Sigmoid colon (tissue), 7 donors: ENCODE measurements at places on chromosomes 12 and 14. TPM values are rescaled to one million over a fixed set of nuclear protein-coding genes. Genes with fewer than 3 reads are reported as not detected.

GRCh38 chr12:7695566-7696197, at the start of gene GDF3:
GDF3 (minus strand) TSS chr12:7695775; CDS start chr12:7695728, 47 bp downstream.
- no peak for DNase-seq
- H3K4me3 ChIP-seq, result no peak within 1 kb of the TSS
- no peak within 1 kb of the TSS for H3K27ac ChIP-seq

- H3K36me3 ChIP-seq, result no peaks in the 10 kb centered on the region
- DNase-seq, result no peak
- no peaks in the 10 kb centered on the region for H3K27me3 ChIP-seq
- no peak overlapping the region for H3K4me3 ChIP-seq
- H3K4me1 ChIP-seq, result peaks cover 49% of the 10 kb centered on the region
- H3K27ac ChIP-seq, result peak overlapping the region; percentile 76
These were observed 127.4 kb downstream of the CALM1 start for GRCh38 chr14:90523961-90524875.

DNA sequence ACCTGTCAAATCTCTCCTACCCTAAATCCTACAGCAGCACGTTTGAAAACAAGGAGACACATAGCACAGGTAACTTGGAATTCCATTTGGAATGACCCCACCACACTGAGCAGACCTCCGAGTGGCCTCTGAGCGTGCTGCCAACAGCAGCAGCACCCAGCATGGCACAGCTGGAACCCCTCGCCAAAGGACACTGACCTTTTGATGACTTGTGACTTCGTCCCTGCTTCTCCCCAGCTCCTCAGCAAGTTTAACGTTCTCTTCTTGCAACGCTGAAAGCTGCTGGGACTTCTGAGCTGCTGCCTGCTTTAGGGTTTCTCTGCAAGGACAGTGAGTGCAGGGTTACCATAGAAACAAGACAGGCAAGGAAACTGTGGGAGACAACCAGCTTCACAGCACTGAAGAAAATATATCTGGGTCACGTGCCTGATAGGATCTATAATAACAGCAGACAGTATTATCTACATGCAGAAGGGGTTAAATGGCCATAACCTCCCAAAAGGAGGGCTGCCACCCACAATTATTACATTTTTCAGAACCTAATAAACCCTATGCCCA, 43.3 kb upstream of the VPS33A start:
- no peaks in the 10 kb centered on the region for H3K27me3 ChIP-seq
- H3K27ac ChIP-seq, result no peak overlapping the region

TGFB3 gene
- 7.8 TPM for polyA plus RNA-seq

DNA sequence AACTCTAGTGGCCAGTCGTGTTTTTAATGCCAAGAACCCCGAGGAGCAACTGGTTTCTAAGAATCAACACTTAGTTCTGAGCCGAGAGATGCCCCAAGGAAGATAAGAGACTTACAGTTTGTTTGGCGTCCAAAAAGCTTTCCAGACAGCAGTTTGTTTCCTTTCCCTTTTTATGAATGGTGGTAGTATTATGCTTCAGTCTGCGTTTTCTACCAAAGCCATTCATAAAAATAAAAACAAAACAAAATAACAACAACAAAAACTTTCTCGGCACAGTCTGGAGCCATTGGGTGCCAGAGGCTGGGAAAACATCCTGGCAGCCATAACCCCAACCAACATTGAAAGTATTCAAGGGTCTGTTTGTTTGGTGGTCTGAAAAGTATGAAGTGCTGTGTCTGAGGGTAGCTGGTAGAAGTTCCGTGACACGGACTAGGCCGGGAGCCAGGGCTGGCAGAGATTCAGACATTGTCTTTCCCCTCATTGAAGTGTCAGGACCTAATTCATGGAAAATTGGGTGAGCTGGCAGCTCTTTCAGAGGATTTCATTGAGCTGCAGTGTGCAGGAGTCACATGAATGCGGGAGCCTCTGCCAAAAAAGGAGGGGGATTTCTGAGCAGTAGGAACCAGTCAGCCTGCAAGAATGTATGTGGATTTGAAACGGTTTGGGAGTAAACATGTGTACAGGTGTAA, 124.2 kb downstream of the HMGA2 start:
- peak; percentile 75 for DNase-seq
- H3K4me3 ChIP-seq, result no peak overlapping the region
- no peaks in the 10 kb centered on the region for H3K27me3 ChIP-seq

GRCh38 chr14:24307575-24308341, at the start of gene CIDEB:
CIDEB (minus strand) TSS chr14:24307977; CDS start chr14:24307858, 119 bp downstream.
- H3K4me1 ChIP-seq, result no peaks in the 10 kb centered on the region
- no peak within 1 kb of the TSS for H3K27ac ChIP-seq
- no peak within 1 kb of the TSS for H3K4me3 ChIP-seq

DNA sequence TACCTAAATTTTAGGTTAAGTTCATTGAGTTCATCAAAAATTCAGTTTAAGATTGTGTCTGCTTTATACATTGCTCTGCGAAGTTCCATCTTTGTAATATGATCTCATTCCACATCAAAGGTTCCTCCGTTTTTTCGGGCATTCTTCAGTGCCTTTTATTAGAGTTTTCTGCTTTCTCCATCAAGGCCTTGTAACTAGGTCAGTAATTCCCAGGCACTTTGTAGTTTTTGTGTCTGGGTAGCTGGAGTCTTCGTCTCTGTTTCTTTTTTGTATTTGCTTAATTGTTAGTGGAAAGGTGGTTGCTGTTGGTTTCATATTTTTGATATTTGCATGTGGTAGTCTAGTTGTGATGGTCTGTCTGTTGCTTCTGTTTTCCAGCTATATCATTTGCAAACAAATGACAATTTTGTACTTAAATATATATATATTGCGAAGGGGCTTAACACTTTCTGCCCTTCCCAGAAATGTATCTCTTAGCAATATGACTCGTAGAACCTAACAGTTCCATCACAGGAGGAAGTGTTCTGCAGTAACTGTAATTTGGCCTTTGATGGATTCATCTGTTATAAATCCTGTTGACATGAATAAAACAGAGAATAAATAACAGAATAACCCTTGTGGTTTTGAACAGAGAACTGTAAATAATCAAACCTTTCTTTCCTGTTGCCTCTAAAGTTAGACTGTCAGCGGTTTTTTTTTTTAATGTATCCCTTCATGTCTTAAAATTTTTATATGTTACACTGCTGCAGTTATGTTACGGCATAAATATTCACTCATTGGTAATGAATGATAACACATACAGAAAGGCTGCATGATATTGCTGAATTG, 88.4 kb upstream of the DYNC1H1 start:
- no peaks in the 10 kb centered on the region for H3K36me3 ChIP-seq
- no peak for DNase-seq
- no peaks in the 10 kb centered on the region for H3K27me3 ChIP-seq
- H3K4me3 ChIP-seq, result no peak overlapping the region
- H3K4me1 ChIP-seq, result peaks cover 56% of the 10 kb centered on the region

DNA sequence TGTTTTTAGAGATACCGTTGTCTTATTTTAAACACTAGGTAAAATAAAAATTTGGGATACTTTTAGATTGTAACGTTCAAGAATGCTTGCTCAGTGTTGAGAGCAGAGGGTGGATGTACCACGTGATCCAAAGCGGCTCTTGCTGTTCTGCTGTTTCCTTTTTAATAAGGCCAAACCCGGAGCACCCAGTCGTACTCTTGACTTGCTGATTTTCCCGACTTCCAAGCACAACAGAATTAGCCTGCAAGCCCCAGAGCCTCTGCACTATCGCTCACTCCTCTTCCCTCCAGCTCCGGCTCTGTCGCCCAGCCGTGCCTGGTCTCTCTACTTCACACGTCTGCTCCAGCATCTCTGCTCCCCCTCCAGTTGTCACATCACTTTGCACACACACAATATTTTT, 77.3 kb downstream of the EMP1 start:
- no peak overlapping the region for H3K27ac ChIP-seq
- H3K27me3 ChIP-seq, result no peaks in the 10 kb centered on the region
- H3K4me1 ChIP-seq, result no peaks in the 10 kb centered on the region
- no peak for DNase-seq

BICD1 gene
- polyA plus RNA-seq, result 5.8 TPM

INSM2 gene
- not detected for polyA plus RNA-seq

IL31 gene
- not detected for polyA plus RNA-seq

ING4 gene
- 42.5 TPM for polyA plus RNA-seq

DCN gene
- 380 TPM for polyA plus RNA-seq

DNA sequence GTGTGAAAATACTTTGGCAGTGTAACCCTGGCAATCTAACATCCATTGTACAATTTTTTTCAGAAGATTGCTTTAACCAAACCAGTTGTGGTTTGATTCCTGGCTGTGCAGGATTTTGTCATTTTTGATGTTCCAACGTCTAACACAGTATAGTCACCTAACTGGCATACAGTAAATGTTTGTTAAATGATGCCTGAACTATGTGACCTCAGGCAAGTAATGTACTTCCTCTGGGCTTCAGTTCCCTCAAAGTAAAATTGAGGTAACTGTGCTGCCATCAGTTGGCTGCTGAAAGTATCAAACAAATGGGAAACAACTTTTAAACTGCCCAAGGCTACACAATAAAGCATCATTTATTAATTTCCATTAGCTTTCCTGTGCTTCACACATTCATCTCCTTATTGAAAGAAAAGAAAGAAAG, 4.3 kb downstream of the TM7SF3 start:
- H3K27ac ChIP-seq, result no peak overlapping the region
- no peaks in the 10 kb centered on the region for H3K4me1 ChIP-seq
- H3K36me3 ChIP-seq, result no peaks in the 10 kb centered on the region
- H3K27me3 ChIP-seq, result no peaks in the 10 kb centered on the region

GRCh38 chr14:85534458-85535293, 4.7 kb downstream of the FLRT2 start:
- H3K36me3 ChIP-seq, result no peaks in the 10 kb centered on the region
- peaks cover 49% of the 10 kb centered on the region for H3K4me1 ChIP-seq
- H3K27ac ChIP-seq, result peak overlapping the region; percentile 61
- DNase-seq, result no peak

GRCh38 chr12:68479261-68479895, 131.3 kb upstream of the RAP1B start:
- no peaks in the 10 kb centered on the region for H3K36me3 ChIP-seq
- peaks cover 20% of the 10 kb centered on the region for H3K4me1 ChIP-seq
- H3K27ac ChIP-seq, result peak overlapping the region; percentile 73

ARHGEF25 gene
- polyA plus RNA-seq, result 5.8 TPM

DNA sequence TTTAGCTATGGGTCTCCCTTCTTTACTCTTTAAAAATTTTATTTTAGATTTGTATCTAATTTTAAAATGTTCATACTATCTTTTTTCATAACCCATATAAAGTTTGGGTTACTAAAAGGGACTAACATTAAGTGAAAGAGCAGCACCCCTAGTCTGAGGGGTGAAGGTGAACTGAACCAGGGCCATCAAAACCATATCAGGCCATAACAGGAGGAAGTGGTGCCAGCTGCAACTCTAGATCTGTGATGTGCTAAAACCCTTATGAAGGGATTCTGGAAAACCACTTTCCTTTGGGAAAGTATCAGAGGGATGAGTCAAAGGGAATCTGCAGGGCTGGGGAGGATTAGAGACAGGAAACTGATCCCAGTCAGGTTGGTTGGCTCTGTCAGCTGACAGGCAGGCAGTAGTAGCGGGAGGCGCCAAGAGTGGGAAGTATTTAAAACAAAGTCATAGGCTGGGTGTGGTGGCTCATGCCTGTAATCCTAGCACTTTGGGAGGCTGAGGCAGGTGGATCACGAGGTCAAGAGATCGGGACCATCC, 162.5 kb downstream of the PPM1H start:
- no peaks in the 10 kb centered on the region for H3K27me3 ChIP-seq
- no peaks in the 10 kb centered on the region for H3K36me3 ChIP-seq
- H3K4me1 ChIP-seq, result no peaks in the 10 kb centered on the region
- H3K4me3 ChIP-seq, result no peak overlapping the region
- no peak overlapping the region for H3K27ac ChIP-seq

NABP2 gene
- polyA plus RNA-seq, result 32.6 TPM

DNA sequence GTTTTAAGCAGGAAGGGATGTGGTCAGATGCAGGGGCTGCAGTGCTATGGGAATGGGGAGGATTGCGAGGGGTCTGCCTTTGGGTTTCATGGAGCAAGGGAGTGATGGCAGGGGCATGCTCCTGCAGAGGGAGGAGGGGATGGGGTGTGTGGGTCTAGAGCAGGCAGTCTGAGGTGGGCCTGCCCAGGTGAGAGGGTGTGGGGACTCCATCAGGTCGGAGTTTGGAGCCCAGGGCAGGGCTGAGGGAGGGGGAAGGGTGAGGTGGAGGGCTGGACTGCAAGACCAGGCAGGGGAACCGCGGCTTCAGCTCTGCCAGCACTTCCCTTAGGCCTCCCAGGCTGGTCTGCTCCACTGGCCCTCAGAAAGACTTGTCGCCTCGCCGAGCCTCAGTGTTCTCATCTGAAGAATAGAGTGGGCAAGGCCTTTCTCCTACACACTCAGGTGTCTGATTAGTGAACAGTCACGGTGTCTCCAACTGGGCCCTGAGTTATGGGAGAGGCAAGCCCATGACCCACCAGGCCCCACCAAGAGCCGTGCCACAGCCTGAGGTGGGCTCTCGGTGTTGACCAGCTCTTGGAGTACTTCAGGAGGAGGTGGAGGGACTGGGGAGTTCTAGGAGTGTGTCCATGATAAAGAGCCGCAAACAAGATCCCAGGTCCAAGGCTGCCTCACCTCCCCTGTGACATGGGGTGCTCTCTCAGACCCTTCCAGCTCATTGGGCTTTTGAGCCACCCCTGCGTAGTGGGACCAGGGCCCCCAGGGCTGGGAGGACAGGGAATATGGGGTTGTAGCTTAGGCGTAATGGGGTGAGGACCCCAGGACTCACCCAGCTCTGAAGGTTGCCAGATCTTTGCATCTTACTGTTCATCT, 20.1 kb upstream of the KRT80 start:
- no peak overlapping the region for H3K4me3 ChIP-seq
- H3K27ac ChIP-seq, result no peak overlapping the region
- no peaks in the 10 kb centered on the region for H3K27me3 ChIP-seq
- H3K36me3 ChIP-seq, result no peaks in the 10 kb centered on the region
- peak; percentile 52 for DNase-seq
- H3K4me1 ChIP-seq, result peaks cover 6% of the 10 kb centered on the region

DNA sequence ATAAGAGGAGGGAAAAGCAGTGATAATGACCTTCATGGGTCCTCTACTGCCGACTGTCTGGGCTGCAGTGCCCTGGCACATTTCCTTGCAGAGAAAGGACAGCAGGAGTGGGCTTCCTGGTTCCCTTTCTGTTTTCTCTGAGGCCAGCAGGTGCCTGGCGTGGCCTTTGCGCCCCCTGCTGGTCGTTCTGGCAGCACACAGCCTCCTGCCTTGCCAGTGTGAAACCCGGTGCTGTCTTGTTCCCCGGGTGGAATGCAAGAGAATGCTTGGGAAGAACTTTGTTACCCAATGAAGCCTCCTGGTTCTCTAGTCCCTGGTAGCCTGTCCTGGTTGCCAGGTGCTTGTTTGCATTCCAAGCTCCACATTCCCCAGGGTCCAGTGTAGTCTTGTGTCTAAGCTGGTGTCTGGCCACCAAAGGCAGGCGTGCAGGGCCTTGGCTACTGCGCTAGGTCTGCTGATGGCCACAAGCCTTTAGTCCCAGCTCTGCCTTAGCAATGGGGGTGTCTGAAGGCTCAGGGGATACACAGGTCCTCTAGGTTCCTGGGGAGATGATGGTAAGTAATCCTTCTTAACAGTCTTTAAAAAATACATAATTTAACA, 1392.4 kb upstream of the TMEM132C start:
- DNase-seq, result peak; percentile 70
- H3K27ac ChIP-seq, result no peak overlapping the region
- H3K27me3 ChIP-seq, result no peaks in the 10 kb centered on the region
- H3K36me3 ChIP-seq, result no peaks in the 10 kb centered on the region
- H3K4me1 ChIP-seq, result no peaks in the 10 kb centered on the region

- H3K4me3 ChIP-seq, result no peak overlapping the region
- H3K27me3 ChIP-seq, result no peaks in the 10 kb centered on the region
- no peaks in the 10 kb centered on the region for H3K36me3 ChIP-seq
- DNase-seq, result no peak
These were observed 4.5 kb downstream of the CNOT2 start for GRCh38 chr12:70247653-70248199.

- DNase-seq, result no peak
- no peaks in the 10 kb centered on the region for H3K4me1 ChIP-seq
- H3K4me3 ChIP-seq, result no peak overlapping the region
- H3K27me3 ChIP-seq, result no peaks in the 10 kb centered on the region
- H3K36me3 ChIP-seq, result no peaks in the 10 kb centered on the region
These were observed 2.6 kb downstream of the TSPAN8 start for GRCh38 chr12:71155225-71155624.
